ENCODE measurements at places on chromosomes 7 and 10. TPM values are rescaled to one million over a fixed set of nuclear protein-coding genes. Genes with fewer than 3 reads are reported as not detected.

- no peak for DNase-seq
These were observed 171.4 kb upstream of the NUPR2 start for GRCh38 chr7:56287429-56288138.

GRCh38 chr10:75532253-75532924, 101.0 kb downstream of the LRMDA start:
- DNase-seq, result no peak

DNA sequence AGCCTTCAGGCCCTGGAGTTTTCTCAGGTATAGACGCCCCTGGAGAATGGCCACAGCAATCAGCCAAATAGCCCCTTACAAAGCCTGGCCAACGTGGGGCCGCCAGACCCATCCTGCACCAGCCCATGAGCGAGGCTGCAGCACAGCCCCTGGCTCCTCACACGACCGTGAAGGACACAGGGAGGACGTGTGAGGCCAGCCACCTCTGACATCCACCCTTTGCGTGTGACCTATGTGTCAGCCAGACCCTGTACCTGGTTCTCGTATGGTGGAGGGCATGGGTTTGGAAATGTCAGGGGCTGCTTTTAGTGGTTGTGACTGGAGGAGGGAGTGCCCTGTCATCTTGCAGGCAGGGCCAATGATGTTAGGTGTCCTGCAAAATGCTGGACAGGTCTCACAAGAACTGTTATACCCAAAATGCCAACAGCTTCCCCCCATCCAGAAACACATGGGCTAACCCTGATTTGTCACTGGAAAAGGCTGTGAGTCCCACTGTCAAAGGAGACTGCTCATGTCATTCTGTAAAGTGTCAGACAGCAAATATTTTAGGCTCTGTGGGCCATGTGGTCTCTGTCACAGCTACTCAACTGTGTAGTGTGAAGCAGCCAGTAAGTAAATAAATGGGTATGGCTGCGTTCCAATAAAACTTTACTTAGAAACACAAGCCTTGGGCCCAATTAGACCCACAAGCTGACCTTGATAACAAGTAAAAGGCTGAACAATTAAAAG, 30.0 kb downstream of the NOD1 start:
- DNase-seq, result no peak

GRCh38 chr10:111034598-111035310, 42.1 kb upstream of the ADRA2A start:
- DNase-seq, result no peak

- no peak for DNase-seq
These were observed 61.7 kb downstream of the PROSER2 start for GRCh38 chr10:11884706-11885423.

DNA sequence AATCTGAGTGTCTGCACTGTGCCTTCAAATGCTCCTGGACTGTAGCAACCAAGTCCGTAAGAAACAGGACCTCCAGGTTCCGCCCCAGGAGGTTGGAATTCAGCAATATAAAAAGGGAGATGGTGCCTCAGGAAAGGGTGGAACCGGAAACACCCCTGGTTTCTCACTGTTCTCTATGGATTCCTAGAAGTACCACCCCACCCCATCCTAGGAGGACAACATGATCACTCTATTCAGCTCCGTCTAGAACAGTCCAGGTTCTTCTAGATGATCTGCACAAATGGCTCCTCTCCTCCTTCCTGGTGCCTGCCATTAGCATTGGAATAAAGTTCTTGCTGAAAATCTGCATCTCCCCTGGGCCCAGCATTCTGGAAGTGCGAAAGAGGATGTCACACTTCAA, 7.6 kb upstream of the ZNF12 start:
- no peak for DNase-seq

- no peak for DNase-seq
These were observed 160.1 kb downstream of the MTERF1 start for GRCh38 chr7:91720260-91720937.

GRCh38 chr10:104304927-104305326, 33.3 kb downstream of the ITPRIP start:
- DNase-seq, result no peak

- DNase-seq, result no peak
These were observed 144.5 kb upstream of the YAE1 start for GRCh38 chr7:39421661-39422060.

- no peak for DNase-seq
These were observed 135.0 kb downstream of the NT5C2 start for GRCh38 chr10:103058034-103058433.

DNA sequence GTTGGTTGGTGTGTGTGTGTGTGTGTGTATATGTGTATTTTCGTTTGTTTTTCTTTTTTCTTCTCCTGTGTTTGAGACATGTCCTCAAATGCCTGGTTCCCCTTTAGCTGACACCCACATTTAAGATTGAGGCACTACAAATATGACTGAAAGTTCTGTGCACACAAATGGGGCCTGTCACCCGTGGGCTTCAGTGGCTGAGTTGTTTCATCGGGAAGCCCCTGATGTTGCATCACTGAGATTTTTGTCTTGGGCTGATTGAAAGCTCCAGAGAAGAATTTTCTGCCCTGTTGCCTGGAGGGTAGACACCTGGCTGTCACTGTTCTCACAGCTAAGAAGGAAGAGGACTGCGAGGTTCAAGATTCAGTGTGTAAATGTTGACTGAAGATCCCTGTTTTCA, 283.8 kb upstream of the C7orf33 start:
- DNase-seq, result no peak

DNA sequence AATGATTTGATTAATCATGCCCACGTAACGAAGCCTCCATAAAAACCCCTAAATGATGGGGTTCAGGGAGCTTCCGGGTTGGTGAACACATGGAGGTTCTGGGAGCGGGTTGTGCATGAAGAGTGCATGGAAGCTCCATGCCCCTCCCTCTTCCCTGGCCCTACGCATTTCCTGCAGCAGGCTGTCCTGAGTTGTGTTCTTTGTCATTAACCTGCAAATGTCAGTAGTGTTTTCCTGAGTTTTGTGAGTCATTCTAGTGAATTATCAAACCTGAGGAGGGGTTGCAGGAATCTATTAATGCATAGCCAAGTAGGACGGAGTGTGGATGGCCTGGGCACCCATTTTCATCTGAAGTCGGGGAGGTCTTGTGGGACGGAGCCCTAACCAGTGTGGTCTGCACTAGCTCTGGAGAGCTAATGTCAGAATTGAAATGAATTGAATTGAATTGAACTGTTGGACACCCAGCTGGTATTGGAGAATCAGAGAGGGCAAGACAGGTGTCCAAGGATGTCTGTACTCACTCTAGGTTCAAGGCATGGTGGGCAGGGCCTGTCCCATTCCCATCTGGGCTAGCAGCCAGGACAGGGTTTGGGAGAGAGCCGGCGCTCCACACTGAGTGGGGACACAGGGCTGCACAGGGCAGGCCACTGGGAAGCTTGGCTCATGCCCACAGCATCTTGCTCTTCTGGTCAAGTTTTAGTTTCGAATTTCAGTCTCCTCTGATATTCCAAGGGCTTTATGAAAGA, 22.3 kb upstream of the ARHGAP22 start:
- no peak for DNase-seq

GRCh38 chr10:61688551-61689308, 26.0 kb downstream of the CABCOCO1 start:
- DNase-seq, result no peak

DNA sequence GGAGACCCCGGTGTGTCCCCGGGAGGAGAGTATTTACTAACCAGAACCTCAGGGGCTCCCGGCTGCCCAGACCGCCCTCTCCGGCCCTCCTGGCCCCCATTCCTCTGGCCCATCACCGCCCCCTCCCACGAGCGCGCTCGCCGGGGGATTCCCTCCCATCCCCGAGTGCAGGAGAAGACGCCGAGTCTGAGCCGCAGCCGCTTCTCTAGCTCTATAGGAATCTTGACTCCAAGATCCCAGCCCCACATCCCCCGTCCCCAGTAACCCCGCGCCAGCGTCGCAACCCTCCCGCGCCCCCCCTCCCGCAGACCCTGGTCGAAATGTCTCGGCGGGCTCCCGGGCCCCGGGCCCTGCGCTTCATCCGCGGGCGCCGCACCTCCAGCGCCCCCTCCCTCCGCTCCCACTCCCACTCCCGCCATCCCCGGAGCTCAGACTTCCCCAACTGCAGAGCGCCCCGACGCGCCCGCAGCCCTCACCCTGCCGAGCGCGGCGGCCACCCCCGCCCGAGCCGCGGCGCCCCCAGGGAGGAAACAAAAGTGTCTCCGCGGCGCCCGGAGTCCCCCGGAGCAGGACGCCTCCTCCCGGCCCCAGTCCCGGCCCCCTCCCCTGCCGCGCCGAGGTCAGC, 541 bp downstream of the ELMO1 start:
- no peak for DNase-seq

DNA sequence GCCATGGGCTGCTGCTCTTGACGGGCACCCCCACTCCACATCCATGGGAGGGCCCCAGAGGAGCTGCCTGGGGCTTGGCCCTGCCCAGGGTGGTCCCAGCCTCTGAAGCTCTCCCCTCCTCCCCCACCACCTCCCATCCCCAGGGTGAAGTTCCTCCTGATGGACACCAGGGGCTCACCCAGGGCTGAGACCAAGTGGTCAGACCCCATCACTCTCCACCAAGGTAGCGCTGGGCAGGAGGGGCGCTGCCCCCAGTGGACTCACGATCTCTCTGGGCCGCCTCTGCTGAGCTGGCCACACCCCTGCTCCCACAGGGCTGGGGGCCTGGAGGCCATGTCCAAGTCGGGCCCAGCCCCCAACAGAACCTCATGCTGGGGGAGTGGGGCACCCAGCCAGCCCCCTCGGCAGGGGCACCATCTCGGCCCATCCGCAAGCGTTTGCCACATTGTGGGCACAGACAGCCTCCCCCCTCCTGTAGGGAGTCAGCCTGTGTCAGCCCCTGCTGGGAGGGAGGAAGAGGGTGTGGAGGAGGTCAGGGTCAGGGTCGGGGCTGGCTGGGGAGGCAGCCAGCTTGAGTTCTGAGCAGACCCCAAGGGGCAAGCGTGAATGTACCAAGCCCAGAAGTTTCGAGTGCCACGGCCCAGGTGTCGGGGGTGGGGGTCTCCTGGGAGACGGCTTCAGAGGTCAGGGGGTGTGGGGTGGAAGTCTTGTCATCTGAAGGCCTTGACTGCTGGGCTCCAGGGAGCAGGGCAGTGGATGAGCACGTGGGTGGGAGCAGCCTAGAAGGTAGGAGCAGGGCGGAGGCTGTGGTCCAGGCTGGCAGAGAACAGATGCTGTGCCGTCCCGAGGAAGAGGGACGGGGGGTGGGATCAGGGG, 2.8 kb downstream of the UPK3B start:
- DNase-seq, result no peak

GRCh38 chr10:88883448-88883809, 3.4 kb downstream of the STAMBPL1 start:
- DNase-seq, result peak; percentile 58

GRCh38 chr7:95736635-95737034, 35.7 kb upstream of the DYNC1I1 start:
- no peak for DNase-seq

- no peak for DNase-seq
These were observed 250.3 kb downstream of the STK31 start for GRCh38 chr7:23960361-23960760.

- no peak for DNase-seq
These were observed 520 bp downstream of the CPA5 start for GRCh38 chr7:130345136-130345535.

DNA sequence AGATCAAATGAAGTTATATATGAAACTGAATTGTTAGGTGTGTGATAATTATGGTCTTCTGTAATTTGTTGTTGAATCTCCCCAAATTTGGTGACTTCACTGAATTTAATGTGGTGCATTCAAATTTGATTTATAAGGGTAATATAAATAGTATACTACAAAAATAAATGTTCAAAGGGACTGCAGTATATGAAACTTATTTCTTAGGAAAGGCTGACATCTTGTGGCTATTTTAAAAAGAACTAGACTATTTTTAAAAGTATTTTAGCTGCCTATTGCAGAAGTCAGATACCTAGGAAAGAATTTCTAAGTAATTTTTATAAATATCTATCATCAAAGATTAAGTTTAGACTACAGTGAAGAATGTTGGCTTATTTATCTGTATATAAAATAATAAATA, 36.6 kb downstream of the ATRNL1 start:
- peak; percentile 55 for DNase-seq

DNA sequence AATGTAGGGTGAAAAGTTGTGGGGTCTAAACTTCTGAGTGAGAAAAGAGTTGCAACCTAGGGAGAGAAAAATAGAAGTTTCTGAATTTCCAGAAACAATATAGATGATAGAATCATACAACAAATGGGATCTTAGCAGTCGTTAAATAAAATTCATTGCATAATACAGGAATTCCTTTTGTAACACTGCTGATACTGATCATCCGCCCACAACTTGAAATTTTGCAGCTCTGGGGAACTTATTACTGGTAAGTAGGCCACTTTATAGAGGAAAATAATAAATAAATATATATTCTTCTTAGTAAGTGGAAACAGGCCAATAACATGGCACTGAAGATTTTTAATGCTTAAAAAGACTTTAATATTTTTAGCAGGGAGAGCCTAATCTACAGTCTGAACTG, 81.9 kb upstream of the SMIM30 start:
- no peak for DNase-seq

- DNase-seq, result no peak
These were observed 45.1 kb downstream of the TMEM60 start for GRCh38 chr7:77753173-77753572.

Gene TBATA
- not detected for total RNA-seq

Gene ENTPD7
- 3.2 TPM for total RNA-seq

Gene SLC16A9
- total RNA-seq, result 0.42 TPM

Gene JAZF1
- 30.7 TPM for total RNA-seq

Gene SLC35B4
- total RNA-seq, result 10.7 TPM

Gene TSPAN33
- total RNA-seq, result 4.5 TPM

Gene MUC12
- total RNA-seq, result not detected

Gene NXPH1
- total RNA-seq, result not detected

Gene WNT2
- total RNA-seq, result not detected

Gene SFRP4
- total RNA-seq, result not detected

Gene SKIDA1
- total RNA-seq, result 0.10 TPM

Gene OR13A1
- not detected for total RNA-seq

Gene PIK3AP1
- 1.5 TPM for total RNA-seq
